ENCODE measurements at places on chromosomes 2 and 18. TPM values are rescaled to one million over a fixed set of nuclear protein-coding genes. Genes with fewer than 3 reads are reported as not detected.

DNA sequence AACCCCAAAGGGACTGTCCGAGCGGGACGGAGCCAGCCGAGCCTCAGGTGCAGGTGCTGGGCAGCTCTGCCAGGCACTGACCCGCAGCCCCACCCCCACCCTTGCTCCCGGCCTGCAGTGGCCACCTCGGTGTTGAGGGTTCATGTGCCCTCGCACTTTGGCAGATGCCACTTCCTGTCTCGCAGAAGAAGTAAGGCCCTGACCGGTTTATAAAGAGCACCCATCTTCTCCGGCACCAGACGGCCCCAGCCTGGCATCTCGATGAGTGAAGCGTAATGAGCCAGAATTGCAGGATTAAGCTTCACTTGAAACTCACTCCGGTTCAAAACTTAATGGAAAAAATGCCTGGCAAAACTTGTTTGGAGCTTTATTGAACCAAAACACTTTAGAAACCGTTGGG is 10.9 kb upstream of the NFATC1 start:
- peak; percentile 12 for DNase-seq

DNA sequence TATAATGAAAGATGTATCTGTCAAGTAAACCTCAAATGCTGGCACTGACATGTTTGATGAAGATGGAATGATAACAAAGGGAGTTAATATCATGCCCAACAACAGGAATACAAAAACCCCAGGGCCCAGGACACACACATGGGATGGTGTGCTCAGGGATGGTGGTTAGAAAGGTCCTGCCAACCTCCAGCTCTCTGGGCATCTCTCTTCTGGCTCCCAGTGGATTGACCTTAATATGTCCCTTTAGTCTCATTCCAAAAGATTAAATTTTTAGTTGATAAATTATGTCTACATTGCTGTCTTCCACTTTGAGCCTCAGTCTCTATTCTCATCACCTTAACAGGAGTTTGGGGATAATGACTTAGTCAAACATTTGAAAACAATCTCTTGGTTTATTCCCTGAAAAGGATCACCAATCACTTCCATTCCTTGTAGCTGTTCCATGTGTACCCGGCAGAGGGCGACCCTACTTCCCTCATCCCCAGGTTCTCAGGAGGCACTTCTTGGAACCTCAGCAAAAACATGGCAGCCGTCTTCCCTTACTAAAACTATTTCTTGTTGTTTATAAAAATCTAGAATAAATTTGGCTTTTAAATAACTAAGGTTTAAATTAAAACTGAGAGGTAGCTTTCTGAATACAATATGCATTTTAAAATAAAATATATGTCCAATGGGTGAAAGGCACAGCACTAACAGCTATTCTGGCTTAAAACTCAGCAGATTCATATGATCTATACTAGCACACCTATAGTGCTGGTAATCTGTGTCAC is 29.6 kb downstream of the MCEE start:
- no peak for DNase-seq

STRADB gene
- 41.5 TPM for total RNA-seq

DNER gene
- total RNA-seq: 1.00 TPM

TEKT4 gene
- total RNA-seq: 0.32 TPM
